ENCODE measurements at places on chromosomes 2 and 18. TPM values are rescaled to one million over a fixed set of nuclear protein-coding genes. Genes with fewer than 3 reads are reported as not detected.

Gene TMEM169
- 19.5 TPM for total RNA-seq

Gene ORC4
- 211 TPM for total RNA-seq

Gene SOWAHC
- 17.9 TPM for total RNA-seq

Gene FBXO15
- 4.5 TPM for total RNA-seq

Gene CCDC141
- total RNA-seq: 19.2 TPM

Gene ABCB11
- total RNA-seq: 0.38 TPM

Gene DHRS9
- total RNA-seq: 2.3 TPM

Gene LDLRAD4
- total RNA-seq: 83.4 TPM

Gene GREB1
- total RNA-seq: 18.5 TPM

Gene ALLC
- 0.77 TPM for total RNA-seq

Gene LHCGR
- total RNA-seq: 8.3 TPM

Gene UGT1A4
- total RNA-seq: not detected

Gene EML6
- 11.4 TPM for total RNA-seq

Gene KLF11
- 23.7 TPM for total RNA-seq

Gene GCKR
- total RNA-seq: not detected

Gene FOXD4L1
- not detected for total RNA-seq

Gene TMEM237
- 63.2 TPM for total RNA-seq

Gene ASXL3
- 30.6 TPM for total RNA-seq

Gene MYCN
- 55.0 TPM for total RNA-seq

Gene TTN
- total RNA-seq: 286 TPM

Gene SKOR2
- 1.2 TPM for total RNA-seq

Gene MBD2
- total RNA-seq: 23.1 TPM

Gene IL36G
- total RNA-seq: not detected

Gene GPR39
- 1.1 TPM for total RNA-seq

Gene C2orf69
- total RNA-seq: 19.6 TPM

Gene IFT172
- 57.2 TPM for total RNA-seq

Gene PDE6D
- total RNA-seq: 28.9 TPM

Gene DSG1
- 8.5 TPM for total RNA-seq

Gene ZNF892
- 27.9 TPM for total RNA-seq

Gene CREG2
- 2.8 TPM for total RNA-seq

Gene RBM44
- total RNA-seq: 2.6 TPM

Gene GNAL
- 17.5 TPM for total RNA-seq

Gene CROCC2
- 0.16 TPM for total RNA-seq

Gene MARCHF4
- total RNA-seq: 2.9 TPM

Gene PPP1R1C
- total RNA-seq: 9.6 TPM

Gene TPO
- 2.0 TPM for total RNA-seq

All from camera-type eye (tissue), 1 donor.